Cortex of kidney (tissue), 1 donor: ENCODE measurements at places on chromosomes 16 and 17.

- no peak for DNase-seq
Observed at GRCh38 chr17:46744441-46744840, 74.1 kb downstream of the WNT3 start.

DNA sequence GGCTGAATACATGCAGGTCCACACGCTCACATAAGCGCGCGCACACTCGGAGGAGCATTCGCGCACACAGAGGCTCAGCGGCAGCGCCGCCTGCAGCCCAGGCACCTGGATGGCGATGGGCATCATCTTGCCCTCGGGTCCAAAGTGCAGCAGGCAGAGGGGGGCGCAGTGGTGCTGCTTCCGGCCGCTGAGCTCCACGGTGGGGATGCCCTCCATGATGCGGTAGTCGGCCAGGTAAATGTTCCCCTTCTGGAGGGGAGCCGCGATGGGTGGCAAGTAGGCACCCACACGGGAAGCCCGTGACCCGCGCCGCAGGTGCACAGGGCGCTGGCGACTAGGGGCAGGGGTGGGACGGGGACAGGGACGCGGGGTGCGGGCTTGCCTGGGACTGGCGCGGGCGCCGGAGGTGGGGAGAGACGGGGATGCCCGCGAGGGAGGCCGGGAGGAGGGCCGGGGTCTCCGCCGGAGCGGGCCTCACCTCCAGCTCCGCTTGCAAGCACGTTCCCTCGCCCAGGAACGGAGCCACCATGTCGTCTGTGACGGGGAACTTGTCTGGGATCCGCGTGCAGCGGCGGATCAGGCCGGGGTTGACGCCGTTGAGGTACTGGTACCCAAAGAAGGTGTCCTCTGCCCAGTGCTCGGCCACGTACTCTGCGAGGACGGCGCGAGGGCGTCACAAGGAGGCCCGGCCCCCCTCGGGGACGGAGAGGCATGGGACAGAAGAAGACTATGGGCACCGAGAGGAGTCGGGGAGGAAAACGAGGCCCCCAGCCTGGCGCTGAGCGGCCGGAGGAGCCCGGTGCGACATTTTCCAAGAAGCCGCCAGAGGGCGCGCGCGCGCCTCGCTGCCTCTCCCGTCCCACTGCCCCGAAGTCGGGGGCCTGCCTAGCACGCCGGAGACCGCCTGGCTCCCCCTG is 8.0 kb downstream of the ALOX12B start:
- DNase-seq, result no peak

- no peak for DNase-seq
Observed at GRCh38 chr17:82213251-82214011, 789 bp upstream of the CCDC57 start.

DNA sequence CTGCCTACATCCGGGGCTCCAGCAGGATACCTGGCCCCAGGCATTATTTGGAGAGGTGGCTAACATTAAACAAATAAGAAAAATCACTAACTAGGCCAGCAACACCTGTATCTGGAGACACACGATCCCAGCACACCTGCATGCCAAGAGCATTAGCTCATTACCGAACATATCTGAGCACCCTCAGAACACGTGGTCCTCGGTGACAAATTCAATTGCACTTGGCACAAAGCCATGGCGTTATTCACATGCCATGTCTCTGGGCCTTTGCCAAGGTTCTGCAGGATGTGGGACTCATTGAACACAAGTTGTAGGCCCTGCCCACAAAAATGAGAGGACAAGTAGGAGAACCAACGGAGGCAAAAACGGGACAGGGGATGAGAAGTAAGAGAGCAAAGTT is 552.3 kb downstream of the TOX3 start:
- no peak for DNase-seq

DNA sequence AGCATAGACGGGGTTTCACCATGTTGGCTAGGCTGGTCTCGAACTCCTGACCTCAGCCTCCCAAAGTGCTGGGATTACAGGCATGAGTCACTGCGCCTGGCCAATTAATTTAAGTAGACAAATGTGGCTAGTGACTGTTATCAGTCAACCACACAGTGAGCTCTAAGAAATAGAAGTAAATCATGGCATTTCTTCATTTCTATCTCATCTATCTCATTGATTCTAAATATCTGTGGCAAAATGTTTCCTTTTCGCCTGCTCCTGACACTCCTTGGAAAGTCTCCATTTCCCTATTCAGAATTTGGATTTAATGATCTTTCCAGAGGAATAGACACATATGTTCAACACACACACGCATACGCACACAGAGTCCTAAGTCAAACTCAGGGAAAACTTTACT is 81.3 kb downstream of the HIC1 start:
- no peak for DNase-seq

GRCh38 chr17:81328978-81329926 is 34.1 kb upstream of the SLC38A10 start:
- DNase-seq, result no peak

GRCh38 chr16:87491522-87492290 is 1.1 kb downstream of the ZCCHC14 start:
- DNase-seq, result no peak

DNA sequence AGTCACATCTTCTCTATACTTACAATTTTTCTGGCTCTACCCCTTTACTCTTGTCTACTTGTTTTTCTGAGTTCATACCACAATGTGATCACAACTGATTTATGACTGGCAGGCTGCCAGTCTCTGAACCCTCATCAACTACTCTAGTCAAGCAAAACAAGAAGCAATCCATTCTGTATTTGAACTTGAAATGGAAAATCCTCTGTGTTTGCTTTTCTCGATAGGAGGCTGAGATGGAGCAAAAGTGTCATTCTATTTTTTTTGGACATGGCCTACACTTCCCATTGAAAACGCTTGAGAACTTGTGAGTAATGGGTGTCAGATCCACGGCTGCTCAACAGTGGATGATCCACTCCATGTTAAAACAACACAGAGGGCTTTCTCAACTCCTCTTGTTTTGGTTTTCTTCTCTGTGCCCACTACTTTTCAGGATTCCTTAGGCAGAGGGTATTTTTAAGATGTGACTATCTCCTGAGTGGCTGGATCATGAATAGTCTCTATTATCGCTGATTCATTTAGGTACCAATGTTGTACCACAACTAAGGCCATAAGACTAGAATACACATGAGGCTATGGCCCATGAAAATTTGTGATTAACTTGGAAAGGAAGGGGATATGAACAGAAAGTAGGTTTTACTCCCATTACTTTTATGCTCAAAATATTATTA is 11.7 kb downstream of the TMEM100 start:
- DNase-seq, result no peak
